CD4-positive, alpha-beta T cell treated with Interleukin-1 beta for 1 hour (primary cell): ENCODE measurements at places on chromosomes 16 and 17.

DNA sequence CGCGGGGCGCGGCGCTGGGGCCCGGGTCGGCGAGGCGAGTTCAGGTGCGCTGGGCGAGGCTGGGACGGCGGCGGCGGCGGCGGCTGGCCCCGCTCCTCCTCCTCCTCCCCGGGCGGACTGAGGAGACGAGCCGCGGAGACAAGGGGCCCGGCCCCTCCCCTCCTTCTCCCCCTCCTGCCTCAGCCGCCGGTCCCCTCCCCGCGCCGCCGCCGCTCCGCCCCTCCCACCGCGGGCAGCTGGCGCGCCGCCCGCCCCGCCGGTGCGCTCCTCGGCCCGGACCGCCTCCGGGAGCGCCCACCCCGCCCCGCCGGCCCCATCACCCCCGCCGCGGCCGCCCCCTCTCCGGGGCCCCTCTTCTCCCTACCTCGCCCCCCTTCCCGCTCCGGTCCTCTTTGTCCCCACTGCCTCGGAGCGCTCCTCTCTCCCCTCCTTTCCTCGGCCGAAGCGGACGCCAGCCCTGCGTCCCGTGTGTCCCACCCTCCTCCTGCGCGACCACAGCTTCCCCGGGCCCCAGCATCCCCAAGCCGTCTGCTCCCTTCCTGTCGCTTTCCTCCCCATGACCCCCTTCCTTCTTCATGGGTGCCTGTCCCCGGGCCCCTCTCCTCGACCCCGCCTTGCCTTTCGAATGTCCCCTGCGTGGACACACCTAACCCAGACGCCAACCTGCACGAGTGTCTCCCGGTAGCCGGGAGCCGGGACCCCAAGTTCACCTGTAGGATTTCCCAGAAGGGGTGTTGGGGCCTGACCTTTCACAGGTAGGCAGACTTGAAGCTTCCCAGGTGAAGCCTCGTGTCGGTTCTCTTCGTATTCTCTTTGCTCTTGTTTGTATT is at the start of gene TOX3:
Gene TOX3, minus strand, starts transcription at position 140 of the 830 bp plus-strand sequence. CDS start 420 bp downstream, outside the sequence.
- no peak for DNase-seq

GRCh38 chr17:40311575-40311974 is 2.6 kb downstream of the RARA start:
- DNase-seq: no peak

- no peak for DNase-seq
These were observed 174.7 kb upstream of the ANKFN1 start for GRCh38 chr17:55978578-55978977.

DNA sequence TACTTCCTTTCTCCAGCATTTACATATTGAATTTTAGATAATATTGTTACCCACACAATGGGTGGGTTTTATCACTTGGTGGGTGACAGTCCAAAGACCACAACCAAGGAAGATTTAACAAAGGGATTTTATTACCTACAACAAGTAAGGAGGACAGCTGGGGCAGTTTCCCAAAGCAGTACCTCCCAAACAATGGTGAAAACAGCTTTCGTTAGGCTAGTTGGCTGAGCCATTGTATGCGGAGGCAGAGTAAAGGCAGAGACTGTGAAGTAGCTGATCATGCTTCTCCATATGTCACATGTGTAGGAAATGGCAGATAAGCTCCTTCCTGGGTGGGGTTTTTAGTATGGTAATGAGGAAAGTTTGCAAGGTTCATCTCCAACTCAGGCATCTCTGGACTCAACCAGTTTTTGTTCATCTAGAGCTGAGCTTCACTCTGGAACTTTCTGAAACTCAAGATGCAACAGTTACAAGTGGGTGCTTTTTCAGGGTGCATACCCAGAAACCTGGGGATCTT is 104.3 kb upstream of the PSMD7 start:
- no peak for DNase-seq

DNA sequence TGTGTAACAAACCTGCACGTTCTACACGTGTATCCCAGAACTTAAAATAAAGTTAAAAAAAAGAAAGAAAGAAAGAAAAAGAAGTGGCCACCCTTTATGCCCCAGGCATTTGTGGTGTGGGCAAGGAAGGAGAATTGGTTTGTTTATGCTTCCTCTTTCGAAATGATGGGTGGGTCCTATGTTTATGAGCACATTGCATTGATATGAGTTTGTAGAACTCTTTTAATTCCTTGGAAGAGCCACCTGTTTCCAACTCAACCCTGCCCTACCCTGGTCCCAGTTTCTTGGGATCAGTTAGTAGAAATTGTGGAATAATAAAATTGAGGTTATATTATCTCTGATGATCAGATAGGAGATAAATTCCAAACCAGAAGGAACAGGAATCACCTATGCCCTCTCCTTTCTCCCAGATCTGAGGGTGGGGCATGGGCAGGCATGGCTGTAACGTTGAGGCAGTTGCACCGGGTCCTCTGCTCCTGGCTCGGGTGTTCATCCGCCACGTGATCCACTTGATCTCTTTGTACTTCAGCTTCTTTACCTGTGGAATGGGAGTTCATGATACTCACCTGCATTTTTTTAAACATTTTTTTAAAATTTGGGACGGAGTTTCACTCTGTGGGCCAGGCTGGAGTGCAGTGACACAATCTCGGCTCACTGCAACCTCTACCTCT is 15.9 kb downstream of the CHAD start:
- no peak for DNase-seq

GRCh38 chr17:80221351-80222105 is 1.3 kb downstream of the SLC26A11 start:
- DNase-seq: no peak

DNA sequence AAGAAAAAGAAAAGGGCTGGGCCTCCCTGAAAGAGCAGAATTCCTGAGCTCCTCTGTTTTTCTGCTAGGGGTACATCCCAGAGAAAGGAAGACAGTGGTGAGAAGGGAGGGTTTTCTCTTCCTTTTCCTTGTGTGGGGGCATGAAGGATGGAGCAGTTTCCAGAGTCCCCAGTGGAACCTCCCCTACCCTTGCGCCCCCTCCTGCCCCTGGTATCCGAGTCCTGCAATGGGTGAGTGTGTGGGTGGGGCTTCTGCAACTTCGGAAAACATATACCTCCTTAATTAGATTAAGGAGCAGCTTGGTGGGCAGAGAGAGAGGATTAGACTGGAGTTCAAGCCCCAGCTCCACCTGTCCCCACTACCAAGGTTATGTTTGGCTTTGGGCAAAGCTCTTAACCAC is 5.4 kb upstream of the GIP start:
- no peak for DNase-seq

DNA sequence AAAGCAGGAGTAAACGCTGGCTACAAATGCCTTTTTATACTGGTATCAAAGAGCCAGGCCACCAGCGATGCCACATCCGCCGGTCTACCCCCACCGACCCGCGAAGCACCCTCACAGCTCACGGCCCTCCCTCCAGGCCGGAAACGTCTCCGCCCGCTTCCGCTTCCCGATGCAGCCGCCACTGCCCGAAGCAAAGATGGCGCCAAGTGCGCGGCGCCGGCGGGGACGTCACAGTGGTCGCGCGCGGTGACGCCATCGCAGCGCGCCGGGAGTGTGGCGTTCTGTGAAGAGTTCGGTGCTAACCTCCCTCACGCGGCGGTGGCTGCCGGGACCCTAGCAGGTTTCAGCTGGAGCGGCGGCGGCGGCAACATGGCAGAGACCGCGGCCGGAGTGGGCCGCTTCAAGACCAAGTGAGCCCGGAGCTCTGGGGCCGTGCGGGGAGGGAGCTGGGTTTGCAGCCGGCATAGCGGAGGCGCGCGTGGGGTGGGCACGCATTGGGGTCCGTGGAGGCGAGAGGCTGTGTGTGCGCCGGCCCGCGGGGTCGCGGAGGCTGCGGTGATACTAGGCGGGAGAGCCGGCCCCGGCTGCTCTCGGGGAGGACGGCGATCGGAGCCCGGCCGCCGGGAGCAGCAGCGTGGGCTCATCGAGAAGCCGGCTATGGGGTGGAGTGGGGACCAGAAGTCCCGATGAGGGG is at the start of gene TBL3:
Gene TBL3, plus strand, starts transcription at position 258 of the 694 bp plus-strand sequence. Its CDS starts 112 bp downstream, at position 370.
- DNase-seq: peak; percentile 97

- no peak for DNase-seq
These were observed 2.2 kb upstream of the EFTUD2 start for GRCh38 chr17:44901411-44901921.

DNA sequence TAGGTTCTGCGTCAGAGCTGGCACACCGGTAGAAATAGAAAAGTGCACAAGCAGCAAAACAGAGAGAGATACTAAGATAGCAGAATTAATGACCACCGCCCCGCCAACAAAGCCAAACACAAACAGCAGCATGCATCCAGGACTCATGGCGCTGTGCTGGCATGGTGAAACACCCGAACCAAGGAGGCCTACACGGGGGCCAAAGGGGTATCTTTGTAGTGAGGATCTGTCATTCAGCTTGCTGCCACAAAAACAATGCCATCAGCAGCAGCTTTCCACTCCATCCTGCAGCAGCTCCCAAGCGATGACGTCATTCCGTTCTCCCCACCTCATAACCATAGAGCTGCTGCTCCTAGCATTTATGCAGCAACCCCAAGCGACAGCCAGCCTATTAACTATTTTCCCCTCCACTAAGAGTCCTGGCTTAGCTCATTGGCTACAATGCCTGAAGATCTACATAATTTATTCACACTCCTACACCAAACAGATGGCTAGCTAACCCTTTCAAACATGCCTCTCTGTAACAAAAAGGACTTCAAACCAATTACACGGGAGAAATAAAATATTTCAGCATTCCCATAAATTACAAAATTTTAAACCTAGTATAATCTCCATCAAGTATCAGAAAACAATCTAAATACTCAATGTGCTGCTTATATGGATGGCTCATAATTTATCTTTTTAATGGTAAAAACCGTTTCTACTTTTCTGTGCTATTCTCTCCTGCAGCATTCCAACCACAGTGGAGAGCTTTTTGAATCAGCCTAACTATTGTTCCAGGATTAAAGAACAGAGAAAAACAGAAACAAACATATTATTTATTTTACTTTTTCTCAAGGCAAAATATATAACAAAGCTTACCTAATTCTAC is 73.9 kb downstream of the SPAG9 start:
- DNase-seq: no peak

GRCh38 chr16:58962811-58963210 is 228.7 kb upstream of the GOT2 start:
- DNase-seq: no peak

DNA sequence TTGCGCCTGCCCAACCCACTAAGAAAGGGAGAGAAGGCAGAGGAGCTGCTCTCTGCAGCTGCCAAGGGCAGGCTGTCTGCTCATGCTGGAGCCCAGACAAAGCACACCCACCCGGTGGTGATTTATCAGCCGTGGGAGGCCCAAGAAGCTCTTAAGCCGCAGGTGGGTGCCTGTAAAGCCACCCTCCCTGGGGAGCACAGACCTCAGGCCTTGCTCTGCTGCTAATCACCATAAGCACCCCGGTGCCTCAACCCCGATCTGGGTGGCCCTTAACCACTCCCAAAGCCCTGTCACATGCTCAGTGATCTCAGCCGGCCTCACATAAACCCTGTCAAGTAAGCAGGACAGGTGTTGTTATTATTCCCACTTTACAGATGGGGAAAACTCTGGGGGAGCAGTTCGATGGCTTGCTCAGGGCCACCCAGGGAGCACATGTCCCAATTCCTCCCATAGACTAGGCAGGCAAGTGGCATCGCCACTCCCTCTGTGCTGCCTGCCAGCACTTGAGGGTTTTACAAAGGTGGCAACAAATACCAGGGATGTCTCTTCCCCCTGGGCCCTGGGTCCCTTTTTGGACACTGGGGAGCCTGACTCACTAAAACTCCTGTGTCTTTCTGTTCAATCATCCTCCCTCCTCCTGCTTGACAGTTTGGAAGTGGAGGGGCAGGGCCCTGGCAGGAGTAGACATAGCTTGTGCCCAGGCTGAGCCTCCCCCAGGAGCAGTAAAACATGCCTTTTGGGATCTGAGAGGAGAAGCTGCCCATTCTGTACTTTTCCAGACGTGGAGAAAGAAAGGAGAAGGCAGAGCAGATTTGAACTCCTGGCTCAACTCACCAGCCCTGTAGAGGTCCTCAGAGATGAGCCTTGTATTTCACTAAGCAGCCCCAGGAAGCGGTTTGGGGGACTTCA is 299.3 kb downstream of the SOX9 start:
- DNase-seq: no peak

DNA sequence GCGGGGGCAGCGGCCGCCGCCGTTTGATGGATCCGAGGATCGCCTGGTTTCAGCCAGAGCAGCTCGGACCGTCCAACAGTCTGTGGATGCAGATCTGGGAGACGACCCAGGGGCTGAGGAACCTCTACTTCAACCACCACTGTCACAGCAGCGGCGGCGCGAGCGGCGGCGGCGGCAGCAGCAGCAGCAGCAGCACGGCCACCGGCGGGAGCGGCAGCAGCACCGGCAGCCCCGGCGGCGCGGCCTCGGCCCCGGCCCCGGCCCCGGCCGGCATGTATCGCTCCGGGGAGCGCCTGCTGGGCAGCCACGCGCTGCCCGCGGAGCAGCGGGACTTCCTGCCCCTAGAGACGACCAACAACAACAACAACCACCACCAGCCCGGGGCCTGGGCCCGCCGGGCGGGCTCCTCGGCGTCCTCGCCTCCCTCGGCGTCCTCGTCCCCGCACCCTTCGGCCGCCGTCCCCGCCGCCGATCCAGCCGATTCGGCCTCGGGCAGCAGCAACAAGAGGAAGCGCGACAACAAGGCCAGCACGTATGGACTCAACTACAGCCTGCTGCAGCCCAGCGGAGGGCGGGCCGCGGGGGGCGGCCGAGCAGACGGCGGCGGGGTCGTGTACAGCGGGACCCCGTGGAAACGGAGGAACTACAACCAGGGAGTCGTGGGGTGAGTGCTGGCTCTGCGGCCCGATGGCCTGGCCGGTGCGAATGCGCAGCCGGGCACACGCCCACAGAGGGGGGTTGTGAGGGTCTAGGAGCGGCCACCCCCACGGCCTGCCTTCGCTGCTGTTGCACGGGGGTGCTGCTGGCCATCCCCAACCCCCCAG is 702 bp downstream of the TENT4B start:
- no peak for DNase-seq

DNA sequence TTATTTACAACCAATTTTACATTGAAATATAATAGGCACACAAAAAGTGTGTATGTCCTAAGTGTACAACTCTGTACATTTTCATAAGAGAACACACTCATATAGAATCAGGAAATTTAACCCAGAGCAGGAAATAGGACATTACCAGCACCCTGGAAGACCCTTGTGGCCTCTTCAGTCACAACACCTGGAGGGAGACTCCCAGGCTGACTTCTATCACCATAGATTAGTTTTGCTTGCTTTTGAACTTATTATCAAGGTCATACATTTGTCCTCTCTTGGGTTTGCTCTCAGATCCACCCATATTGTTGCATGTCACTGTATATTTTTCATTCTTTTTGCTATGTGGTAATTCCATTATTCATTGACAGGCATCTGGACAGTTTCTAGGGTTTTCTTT is 5.8 kb downstream of the RIPOR1 start:
- DNase-seq: no peak

GRCh38 chr16:66270333-66270927 is 96.1 kb upstream of the CDH5 start:
- DNase-seq: peak; percentile 36
